ENCODE measurements at places on chromosomes 2 and 18. TPM values are rescaled to one million over a fixed set of nuclear protein-coding genes. Genes with fewer than 3 reads are reported as not detected.

GRCh38 chr18:70296289-70296688, 7.4 kb downstream of the SOCS6 start:
- DNase-seq = no peak

DNA sequence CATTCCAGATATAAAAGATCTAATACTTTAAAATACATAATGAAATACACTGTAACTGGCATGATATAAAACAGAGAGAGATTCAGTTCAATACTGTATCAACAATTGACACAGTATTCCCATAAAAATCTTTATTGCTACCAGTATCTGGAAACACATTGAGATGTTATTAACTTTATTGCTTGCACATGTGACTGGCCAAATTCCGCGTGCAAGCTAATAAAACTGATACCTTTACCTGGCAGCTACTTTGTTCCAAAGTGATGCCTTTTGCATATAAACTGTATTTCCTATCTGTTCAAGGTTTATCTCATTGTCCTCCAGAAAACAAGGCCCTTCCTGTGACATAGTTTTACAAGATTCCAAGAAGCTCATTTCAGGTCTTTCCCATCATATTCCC, 15.4 kb upstream of the REG1B start:
- no peak for DNase-seq

DNA sequence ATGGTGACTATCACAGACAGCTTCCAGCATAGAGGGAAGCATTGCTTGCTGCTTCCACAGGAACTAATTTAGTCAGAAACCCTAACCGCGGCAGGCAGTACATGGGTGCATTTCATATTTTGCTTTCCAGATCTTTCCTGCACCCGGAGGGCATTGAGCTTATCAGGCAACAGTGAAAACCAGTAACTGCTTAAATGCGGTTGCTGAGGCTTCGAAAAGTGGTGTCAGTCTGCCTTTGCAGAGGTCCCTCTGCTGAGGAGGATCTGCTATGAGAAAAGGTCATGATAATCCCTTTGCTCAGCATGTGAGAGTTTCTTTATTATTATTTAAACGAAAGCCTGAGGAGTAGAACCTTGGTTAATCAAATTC, 44.6 kb upstream of the ROCK2 start:
- DNase-seq = no peak

GRCh38 chr2:234814374-234814773, 137.4 kb upstream of the SH3BP4 start:
- no peak for DNase-seq

DNA sequence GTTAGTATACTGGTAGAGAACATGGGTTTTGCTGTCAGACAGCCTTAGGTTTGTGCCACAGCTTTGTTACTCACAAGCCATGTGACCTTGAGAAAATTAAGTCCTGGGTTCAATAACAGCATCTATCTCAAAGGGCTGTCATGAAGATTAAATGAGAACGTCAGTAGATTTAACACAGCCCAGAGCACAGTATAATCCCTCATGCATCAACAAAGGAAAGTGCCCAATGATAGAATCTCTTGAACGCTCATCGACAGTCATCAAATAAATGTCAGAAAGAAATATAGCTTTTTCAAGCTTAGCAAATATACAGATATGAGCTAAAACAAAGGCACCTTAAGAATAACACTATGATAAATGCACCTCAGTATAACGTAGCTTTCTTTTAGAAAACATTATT, 22.3 kb downstream of the CUL3 start:
- DNase-seq = no peak

The RTP5 gene
- total RNA-seq = 0.09 TPM

The AMER3 gene
- not detected for total RNA-seq

All from activated naive CD4-positive, alpha-beta T cell treated with anti-CD3 and anti-CD28 coated beads, Interleukin-2, amount 50 U/mL, for 72 hours (primary cell).